ENCODE measurements at places on chromosomes 1 and 21. TPM values are rescaled to one million over a fixed set of nuclear protein-coding genes. Genes with fewer than 3 reads are reported as not detected.

DNA sequence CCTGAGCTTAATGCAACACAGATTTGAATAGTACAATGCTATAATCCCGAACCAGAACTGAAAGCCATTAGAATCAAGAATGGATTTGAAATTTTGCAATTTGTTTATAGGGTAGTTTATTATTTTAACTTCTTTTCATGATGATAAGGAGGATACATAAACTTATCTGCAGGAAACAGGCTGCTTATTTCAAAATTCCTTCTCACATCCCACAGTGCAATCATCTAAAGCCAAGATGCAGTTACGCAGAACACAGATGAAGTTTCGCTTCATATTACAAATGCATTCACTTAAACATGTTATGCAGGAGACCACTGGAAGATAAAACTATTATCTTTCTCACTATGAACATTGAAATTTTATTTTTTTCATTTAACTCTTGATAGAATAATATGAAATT lies 1019.6 kb downstream of the PLA2G4A start:
- no peak overlapping the region for H3K27ac ChIP-seq
- no peaks in the 10 kb centered on the region for H3K4me1 ChIP-seq
- no peak for DNase-seq

DNA sequence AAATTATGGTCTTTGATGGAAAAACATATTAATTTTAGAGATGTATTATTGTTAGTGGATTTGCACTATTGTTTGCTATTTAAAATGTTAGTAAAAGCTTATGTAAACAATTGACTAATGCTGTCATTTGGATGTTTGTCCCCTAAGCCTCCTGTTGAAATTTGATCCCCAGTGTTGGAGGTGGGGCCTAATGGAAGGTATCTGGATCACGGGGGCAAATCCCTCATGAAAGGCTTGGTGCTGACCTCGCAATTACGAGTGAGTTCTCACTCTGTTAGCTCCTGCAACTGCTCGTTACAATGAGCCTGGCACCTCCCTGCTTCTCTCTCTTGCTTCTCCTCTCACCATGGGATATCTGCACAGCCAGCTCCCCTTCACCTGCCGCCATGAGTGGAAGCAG lies 14.3 kb downstream of the TMEM35B start:
- H3K36me3 ChIP-seq: peaks cover 4% of the 10 kb centered on the region
- H3K27me3 ChIP-seq: peaks cover 3% of the 10 kb centered on the region
- peaks cover 20% of the 10 kb centered on the region for H3K4me1 ChIP-seq
- H3K4me3 ChIP-seq: peak overlapping the region; percentile 45

DNA sequence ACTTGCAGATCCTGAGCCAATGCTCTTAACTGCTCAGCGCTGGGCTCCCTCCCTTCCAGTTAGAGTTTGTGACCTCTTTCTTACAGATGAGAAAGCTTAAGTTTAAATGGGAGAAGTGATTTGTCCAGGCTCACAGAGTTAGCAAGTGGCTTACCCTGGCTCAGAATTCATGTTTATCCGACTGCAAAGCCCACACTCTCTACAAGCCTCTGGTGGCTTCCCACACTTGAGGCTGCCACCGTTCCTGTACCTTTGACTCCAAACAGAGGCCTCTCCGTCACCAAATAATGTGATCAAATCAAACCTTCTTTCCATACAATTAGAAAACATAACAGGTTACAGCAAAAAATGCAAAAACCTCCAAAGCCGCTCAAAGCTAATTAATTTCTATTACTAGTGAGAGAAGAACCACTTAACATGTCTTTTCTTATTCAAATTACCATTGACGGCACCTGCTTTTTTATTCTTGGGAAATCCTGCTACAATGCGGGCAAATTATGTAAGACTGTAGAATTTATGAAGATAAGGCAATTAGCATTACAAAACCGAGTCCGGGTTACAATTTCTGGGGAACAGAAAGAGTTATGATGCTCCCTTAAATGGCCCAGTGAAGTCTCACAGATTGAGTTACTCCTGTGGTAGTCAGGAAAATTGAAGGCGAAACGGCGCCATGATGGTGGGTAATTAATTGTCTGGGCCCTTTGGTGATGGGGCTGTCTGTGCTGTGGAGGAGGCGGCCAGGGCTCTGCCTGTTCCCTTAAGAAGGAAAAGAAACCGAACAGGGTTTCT lies 324.3 kb upstream of the POU3F1 start:
- no peaks in the 10 kb centered on the region for H3K27me3 ChIP-seq
- peak overlapping the region; percentile 34 for H3K4me3 ChIP-seq
- DNase-seq: no peak
- H3K36me3 ChIP-seq: peaks cover 35% of the 10 kb centered on the region

- DNase-seq: no peak
- no peak overlapping the region for H3K27ac ChIP-seq
- peaks cover 40% of the 10 kb centered on the region for H3K36me3 ChIP-seq
- H3K4me3 ChIP-seq: no peak overlapping the region
- H3K4me1 ChIP-seq: peaks cover 8% of the 10 kb centered on the region
Measured at GRCh38 chr1:39852876-39853275, 30.4 kb downstream of the TRIT1 start.

DNA sequence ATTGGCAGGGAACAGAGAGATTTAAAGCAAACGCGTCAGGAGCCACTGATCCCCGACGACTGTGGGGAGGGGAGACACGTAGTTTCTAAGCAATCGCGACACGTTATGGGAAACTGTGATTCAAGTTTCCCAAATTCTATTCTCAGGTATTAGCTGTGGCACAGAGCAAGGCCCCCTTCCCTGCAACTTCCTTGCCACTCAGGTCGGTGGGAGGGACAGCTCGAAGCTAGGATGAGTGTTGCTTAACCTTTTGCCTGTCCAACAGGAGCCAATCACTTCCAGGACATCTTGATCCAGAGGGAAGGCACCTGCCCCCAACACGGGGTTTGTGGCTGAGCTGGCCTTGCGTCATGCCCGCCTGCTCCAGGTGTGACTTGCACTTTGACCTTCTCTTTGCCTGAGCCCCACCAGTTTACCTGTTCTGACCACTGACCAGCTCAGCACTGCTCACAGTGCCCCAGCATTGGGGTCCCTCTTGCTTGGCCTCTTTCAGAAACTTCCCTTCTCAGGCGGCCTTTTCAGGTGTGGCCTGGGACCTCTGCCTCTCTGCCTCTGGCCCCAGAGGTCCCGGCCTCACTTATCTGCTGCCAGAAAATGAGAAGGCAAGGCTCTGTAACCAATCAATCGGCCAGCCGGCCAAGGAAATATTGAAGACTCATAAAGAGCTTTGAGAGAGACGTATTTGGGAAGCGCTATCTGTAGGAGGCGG lies 24.6 kb downstream of the TEX35 start:
- DNase-seq: no peak
- no peak overlapping the region for H3K4me3 ChIP-seq
- H3K36me3 ChIP-seq: no peaks in the 10 kb centered on the region
- H3K27me3 ChIP-seq: no peaks in the 10 kb centered on the region

The COA7 gene
- total RNA-seq: 43.7 TPM

- no peak for DNase-seq
- H3K4me3 ChIP-seq: no peak overlapping the region
- peaks cover 6% of the 10 kb centered on the region for H3K4me1 ChIP-seq
- no peak overlapping the region for H3K27ac ChIP-seq
- H3K27me3 ChIP-seq: no peaks in the 10 kb centered on the region
- no peaks in the 10 kb centered on the region for H3K36me3 ChIP-seq
Measured at GRCh38 chr1:31664528-31664927, 19.9 kb upstream of the PEF1 start.

- no peaks in the 10 kb centered on the region for H3K27me3 ChIP-seq
- peaks cover 25% of the 10 kb centered on the region for H3K4me1 ChIP-seq
Measured at GRCh38 chr1:50658459-50659076, 235.3 kb upstream of the DMRTA2 start.

GRCh38 chr1:234062166-234062565 lies 157.7 kb downstream of the SLC35F3 start:
- no peak overlapping the region for H3K27ac ChIP-seq
- peaks cover 11% of the 10 kb centered on the region for H3K36me3 ChIP-seq
- DNase-seq: no peak
- no peak overlapping the region for H3K4me3 ChIP-seq
- H3K27me3 ChIP-seq: no peaks in the 10 kb centered on the region

The FGR gene
- 0.46 TPM for total RNA-seq

GRCh38 chr1:111789666-111790316 lies 34.1 kb downstream of the DDX20 start:
- no peak overlapping the region for H3K4me3 ChIP-seq
- H3K36me3 ChIP-seq: no peaks in the 10 kb centered on the region
- H3K4me1 ChIP-seq: peaks cover 8% of the 10 kb centered on the region
- DNase-seq: no peak

- no peaks in the 10 kb centered on the region for H3K36me3 ChIP-seq
- H3K4me3 ChIP-seq: no peak overlapping the region
- no peak for DNase-seq
- H3K27me3 ChIP-seq: no peaks in the 10 kb centered on the region
Measured at GRCh38 chr1:9010781-9011323, 15.4 kb downstream of the SLC2A7 start.

The CFAP74 gene
- 0.39 TPM for total RNA-seq

GRCh38 chr1:178277793-178278530 lies 184.1 kb downstream of the RASAL2 start:
- peaks cover 77% of the 10 kb centered on the region for H3K4me1 ChIP-seq
- H3K27me3 ChIP-seq: no peaks in the 10 kb centered on the region
- peaks cover 13% of the 10 kb centered on the region for H3K36me3 ChIP-seq

GRCh38 chr1:162590101-162590500 lies 28.6 kb downstream of the UAP1 start:
- H3K36me3 ChIP-seq: peaks cover 12% of the 10 kb centered on the region
- H3K27me3 ChIP-seq: no peaks in the 10 kb centered on the region
- DNase-seq: no peak

The KCNN3 gene
- 1.3 TPM for total RNA-seq

DNA sequence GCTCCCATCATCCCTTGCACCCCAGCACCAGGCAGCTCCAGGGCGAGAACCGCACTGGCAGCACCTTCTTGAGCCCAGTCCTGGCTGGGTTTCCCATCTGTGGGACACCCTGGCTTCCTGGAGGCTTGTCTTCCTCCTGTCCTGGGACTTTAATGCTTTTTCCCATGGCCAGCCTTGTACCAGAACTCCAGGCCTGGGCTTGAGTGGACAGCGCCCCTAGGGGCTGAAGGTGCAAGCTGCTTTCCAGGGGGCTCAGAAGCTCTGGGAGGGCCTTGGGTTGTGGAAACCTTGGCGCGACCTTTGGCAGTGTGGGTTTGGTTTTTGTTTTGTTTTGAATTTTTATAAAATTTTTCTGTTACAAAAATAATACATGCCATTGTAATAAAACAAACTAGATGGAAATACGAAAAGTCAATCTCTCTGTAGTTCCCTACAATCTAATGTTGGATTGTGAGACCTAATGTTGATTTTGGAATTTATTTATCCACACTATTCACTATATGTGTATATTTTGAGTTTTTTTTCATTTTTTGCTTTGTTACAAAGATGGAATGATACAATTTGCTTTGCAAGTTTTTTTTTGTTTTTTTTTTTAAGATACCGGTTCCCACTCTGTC lies 33.8 kb upstream of the RPL11 start:
- no peak overlapping the region for H3K27ac ChIP-seq
- H3K4me1 ChIP-seq: peaks cover 3% of the 10 kb centered on the region
- peak; percentile 89 for DNase-seq

The LCE1C gene
- total RNA-seq: not detected

- peak overlapping the region; percentile 0 for H3K4me3 ChIP-seq
- H3K4me1 ChIP-seq: peaks cover 10% of the 10 kb centered on the region
- peak; percentile 80 for DNase-seq
- no peaks in the 10 kb centered on the region for H3K36me3 ChIP-seq
- peak overlapping the region; percentile 77 for H3K27ac ChIP-seq
Measured at GRCh38 chr1:28091043-28091781, 2.8 kb upstream of the EYA3 start.

DNA sequence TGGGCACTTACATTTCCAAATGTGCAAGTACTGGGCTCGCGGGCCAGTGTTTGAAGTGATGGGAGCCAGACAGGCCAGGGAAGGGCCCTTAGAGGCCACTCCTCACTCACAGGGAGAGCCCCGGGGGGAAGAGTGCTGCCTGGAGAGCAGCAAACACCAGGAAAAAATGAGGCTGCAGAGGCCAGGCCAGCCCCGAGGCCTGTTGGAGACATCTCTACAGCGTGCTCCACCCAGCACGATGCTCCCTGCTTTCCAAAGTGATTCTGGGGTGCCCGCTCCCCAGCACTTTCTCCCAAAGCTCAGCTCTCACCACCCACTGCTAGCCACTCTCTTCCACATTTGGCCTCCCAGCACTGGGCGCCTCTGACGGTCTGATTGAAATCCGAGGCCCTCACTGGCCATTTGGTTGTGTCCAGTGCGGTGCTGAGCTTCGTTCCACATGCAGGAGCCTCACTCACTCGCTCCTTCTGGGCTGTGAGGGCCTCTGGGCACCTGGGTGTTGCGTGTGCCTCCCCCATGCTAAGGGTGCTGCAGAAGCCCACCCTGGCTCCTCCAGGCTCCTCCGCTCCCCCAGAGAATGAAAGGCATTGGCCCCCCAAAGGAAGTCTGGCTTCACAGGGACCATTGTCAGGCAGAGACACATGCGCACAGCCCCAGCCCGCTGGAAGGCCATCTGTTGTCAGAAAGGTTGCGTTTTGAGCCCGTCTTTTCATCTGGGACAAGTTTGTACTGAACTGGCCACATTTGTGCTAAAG lies 385.4 kb upstream of the VAMP3 start:
- DNase-seq: no peak
- H3K27me3 ChIP-seq: no peaks in the 10 kb centered on the region
- H3K4me1 ChIP-seq: peaks cover 26% of the 10 kb centered on the region
- H3K36me3 ChIP-seq: no peaks in the 10 kb centered on the region
- H3K27ac ChIP-seq: no peak overlapping the region

GRCh38 chr1:7463526-7463925 lies 307.6 kb upstream of the VAMP3 start:
- H3K4me3 ChIP-seq: no peak overlapping the region
- peaks cover 4% of the 10 kb centered on the region for H3K4me1 ChIP-seq
- no peaks in the 10 kb centered on the region for H3K27me3 ChIP-seq
- no peak for DNase-seq

DNA sequence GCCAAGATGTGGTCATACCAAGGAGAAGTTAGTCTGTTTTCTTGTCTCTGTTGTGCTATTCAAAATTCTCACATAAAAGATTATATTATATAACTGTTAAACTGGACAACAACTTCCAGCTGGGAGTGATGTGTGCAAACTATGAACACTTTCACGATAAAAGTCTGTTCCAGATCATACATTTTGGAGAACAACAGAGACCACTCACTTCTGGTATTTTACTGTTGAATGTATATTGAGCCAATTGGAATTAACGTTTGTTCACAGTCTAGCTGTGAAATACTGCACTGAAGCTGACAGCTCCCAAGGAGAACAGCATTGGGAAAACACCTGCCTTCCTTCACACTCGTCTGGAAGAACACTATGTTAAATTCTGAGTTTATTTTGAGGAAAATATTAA lies 860 bp upstream of the SHCBP1L start:
- H3K27ac ChIP-seq: no peak overlapping the region
- peaks cover 4% of the 10 kb centered on the region for H3K27me3 ChIP-seq
- DNase-seq: no peak
- peaks cover 3% of the 10 kb centered on the region for H3K36me3 ChIP-seq
- H3K4me3 ChIP-seq: no peak overlapping the region

The RNF187 gene
- total RNA-seq: 141 TPM

DNA sequence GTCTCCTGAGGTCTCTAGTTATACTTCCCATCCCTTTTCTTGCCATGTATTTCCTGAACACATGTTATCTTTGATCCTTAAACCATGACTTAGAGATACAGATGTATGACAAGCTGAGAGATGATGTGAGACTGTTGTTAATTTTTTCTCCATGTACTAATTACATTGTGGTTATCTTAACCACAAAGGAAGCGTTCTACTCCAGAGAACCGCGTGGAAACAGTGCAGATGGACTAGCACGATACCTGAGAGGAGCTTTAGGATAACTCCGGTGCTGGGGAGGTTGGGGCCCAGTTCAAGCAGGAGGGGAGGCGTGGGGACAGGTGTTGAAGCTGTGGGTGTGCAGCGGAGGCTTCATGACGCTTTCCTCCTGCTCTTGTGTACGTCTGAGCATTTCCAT lies 17.5 kb downstream of the PDE9A start:
- no peak overlapping the region for H3K27ac ChIP-seq
- H3K4me3 ChIP-seq: no peak overlapping the region
- DNase-seq: no peak
- no peaks in the 10 kb centered on the region for H3K27me3 ChIP-seq
- peaks cover 58% of the 10 kb centered on the region for H3K4me1 ChIP-seq

Measured in WTC11 (cell line).